HT1080 (cell line): ENCODE measurements at places on chromosomes 11 and 22. TPM values are rescaled to one million over a fixed set of nuclear protein-coding genes. Genes with fewer than 3 reads are reported as not detected.

Gene APOA5
- 0.23 TPM in 1 of 2 replicates, not detected in the other for total RNA-seq

Gene A4GALT
- total RNA-seq: 6.9 and 7.3 TPM in 2 replicates

Gene LUZP2
- total RNA-seq: 0.06 and 0.07 TPM in 2 replicates

Gene KRTAP5-1
- total RNA-seq: not detected in 2 replicates

Gene KCNJ5
- total RNA-seq: not detected in 2 replicates

Gene NXF1
- 27.4 and 46.3 TPM in 2 replicates for total RNA-seq

Gene OR52H1
- total RNA-seq: not detected in 2 replicates

Gene ANO9
- not detected in 2 replicates for total RNA-seq

Gene HBE1
- total RNA-seq: 157 and 165 TPM in 2 replicates

Gene CDC45
- total RNA-seq: 56.6 and 59.7 TPM in 2 replicates

Gene B3GAT1
- 0.23 and 0.45 TPM in 2 replicates for total RNA-seq

Gene POU2AF3
- not detected in 2 replicates for total RNA-seq

Gene ABCG4
- not detected in 2 replicates for total RNA-seq

Gene SPI1
- not detected in 2 replicates for total RNA-seq

Gene OR10D3
- total RNA-seq: not detected in 2 replicates

Gene MMP12
- total RNA-seq: not detected in 2 replicates

Gene MS4A5
- total RNA-seq: not detected in 2 replicates

Gene HINFP
- 17.9 and 18.2 TPM in 2 replicates for total RNA-seq

Gene OR4D6
- total RNA-seq: not detected in 2 replicates

Gene MTA2
- 179 and 193 TPM in 2 replicates for total RNA-seq

Gene MISFA
- 0.73 TPM in 1 of 2 replicates, not detected in the other for total RNA-seq
